Jurkat, Clone E6-1 (cell line): ENCODE measurements at places on chromosomes 6 and 20.

DNA sequence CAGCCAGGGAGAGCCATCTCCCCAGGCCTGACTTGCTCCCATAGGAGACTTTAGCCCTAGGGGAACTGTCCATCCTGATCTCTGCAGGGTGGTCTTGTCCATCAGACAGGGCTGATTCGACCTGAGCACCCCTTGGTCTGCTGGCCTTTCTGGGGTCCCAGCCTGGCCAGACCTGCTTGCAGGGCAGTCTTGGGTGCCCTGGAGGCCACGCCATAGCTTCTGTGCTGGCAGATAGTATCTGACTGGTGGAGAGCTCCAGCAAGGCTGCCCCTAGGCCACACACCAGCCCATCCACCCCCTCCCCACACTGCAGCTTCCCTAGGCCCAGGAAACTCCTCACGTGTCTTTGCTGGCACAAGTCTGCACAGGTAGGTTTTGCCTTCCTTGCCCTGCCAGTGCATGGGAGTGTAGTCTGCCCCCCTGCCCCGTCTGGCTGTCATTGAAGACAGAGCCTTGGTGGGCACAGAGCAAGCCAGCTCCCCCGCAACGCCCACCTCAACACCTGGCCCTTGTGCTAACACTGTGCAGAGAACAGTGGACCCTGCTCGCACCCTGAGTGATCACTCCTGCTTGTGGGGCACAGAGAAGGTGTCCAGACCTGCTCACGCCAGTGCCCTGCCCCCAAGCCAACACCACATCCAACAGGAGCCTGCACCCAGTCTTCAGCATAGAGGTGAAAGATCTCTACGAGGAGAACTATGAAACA is 32.4 kb downstream of the CCN2 start:
- no peak for DNase-seq

DNA sequence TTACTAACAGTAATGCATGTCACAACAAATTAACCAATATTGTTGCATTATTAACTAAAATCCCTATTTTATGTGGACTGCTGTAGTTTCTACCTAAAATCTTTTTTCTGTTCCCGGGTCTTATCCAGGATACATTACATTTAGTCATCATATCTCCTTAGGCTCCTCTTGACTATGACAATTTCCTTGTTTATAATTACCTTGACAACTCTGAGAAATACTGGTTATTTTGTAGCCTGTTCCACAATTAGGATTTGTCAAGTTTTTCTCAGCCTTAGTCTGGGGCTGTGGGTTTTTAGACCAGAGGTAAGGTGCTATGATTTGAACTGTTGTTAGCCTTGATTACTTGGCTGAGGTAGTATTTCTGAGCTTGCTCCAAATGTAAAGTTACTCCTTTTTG is 3.7 kb downstream of the FBXO5 start:
- DNase-seq = no peak

DNA sequence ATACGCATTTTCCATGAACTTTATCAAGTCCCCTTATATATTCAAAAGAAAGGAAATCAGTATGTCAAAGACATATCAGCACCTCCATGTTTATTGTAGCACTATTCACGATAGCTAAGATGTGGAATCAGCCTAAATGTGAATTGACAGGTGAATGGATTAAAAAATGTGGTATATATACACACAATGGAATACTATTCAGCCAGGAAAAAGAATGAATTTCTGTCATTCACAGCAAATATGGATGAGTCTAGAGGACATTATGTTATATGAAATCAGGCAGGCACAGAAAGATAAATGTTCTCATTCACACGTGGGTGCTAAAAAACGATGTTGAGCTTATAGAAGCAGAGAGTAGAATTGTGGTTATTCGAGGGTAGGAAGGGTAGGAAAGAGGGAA is 5.3 kb downstream of the FIG4 start:
- DNase-seq = no peak

DNA sequence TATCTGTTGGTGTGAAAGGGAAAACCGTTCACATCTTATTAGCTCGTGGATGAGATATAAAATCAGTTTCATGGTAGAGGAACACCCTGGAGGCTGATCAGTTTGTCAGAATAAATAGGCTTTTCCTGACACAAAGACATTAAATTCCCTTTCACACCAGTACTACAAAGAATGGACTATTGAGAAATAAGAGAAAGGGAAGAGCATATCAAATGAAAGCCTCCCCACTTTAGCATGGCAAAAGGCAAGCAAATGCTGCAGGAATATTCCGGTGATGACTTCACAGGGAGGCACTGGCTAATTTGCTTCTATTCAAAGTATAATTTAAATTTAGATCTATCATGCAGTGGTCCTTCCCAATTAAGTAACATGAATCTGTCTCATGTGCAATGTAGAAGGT is 115.9 kb upstream of the AGPAT4 start:
- no peak for DNase-seq

DNA sequence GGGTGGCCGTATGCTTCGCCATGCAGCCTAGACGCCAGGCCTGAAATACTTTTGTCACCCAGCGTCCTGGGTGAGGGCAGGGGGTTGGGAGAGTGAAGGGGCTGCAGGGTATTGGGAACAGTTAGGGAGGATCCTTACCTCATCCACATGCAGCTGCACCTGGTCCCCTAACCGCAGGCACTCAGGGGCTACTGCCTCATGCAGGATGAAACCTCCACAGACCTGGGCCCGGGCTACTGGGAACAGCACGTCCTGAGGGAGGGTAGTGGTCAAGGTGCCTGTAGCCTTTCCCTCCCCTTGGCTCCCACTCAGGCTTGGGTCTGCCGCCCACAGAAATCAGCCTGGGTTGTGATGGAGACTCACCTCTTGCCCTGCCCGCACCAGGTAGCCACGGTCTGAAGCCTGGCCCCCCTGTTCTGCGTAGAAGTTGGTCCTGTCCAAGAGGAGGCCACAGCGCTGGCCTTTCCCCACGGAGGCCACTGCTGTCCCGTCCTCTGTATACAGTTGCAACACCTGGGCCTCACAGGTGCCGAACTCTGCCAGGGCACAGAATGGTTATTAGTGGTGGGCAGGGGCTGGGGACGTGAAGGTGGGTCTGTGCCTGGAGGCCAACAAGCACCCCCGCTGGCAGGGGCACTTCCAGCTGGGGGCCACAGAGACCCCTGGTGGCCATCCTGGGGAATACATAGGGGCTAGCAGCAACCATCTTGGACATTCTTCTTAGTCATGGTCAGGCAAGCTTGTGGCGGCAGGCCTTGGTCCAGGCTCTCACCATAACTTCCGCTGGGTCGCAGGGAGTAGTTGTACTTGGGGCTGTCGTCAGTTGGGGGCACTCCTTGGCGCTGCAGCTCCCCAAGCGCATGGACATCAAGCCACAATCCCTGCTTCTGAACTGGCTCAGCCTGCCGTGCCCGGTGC is 8.6 kb downstream of the AARS2 start:
- peak; percentile 7 for DNase-seq

- no peak for DNase-seq
These were observed 492.4 kb downstream of the PKHD1 start for GRCh38 chr6:51594981-51595380.

DNA sequence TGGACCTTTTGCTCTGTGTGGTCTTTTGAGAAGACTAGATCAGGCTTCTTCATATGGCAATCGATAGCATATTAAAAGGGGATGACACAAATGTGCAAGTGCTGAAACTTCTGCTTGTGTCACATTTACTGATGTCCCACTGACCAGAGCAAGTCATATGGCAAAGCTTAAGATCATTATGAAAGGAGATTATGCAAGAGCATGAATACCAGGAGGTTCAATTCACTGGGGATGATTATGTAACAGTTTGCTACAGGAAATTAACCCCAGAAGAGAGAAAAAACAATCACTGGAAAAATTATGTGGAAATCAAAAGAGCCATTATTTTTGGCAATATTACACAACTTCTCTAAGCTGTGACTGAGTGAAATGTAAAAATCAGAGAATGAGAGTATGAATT is 13.7 kb upstream of the PRDM13 start:
- DNase-seq = no peak

- no peak for DNase-seq
These were observed 20.0 kb upstream of the SPO11 start for GRCh38 chr20:57309544-57310115.

DNA sequence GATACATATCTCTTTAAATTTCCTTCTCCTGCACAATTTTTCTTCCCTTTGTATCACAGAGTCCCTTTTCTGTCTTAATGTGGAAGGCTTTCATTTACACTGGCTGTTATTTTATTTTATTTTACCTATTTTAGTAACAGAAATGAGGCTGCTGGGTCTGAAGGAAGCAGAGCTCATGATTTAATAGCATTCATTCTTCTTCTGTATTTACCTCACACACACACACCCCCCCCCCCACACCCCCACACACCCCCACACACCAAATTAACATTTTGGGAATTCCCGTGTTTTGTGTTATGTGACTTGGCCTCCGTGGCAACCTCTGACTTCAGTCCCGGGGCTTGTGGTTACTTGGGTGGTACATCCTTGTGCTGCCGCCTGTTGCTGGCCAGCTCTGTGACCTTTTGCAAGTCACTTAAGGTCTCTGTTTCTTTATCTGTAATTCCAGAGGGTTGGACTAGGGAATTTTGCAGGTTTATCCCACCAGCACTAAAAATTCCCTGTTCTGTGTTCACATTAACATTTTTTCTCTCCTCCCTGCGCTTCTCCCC is 108.8 kb downstream of the TIAM2 start:
- DNase-seq = no peak

DNA sequence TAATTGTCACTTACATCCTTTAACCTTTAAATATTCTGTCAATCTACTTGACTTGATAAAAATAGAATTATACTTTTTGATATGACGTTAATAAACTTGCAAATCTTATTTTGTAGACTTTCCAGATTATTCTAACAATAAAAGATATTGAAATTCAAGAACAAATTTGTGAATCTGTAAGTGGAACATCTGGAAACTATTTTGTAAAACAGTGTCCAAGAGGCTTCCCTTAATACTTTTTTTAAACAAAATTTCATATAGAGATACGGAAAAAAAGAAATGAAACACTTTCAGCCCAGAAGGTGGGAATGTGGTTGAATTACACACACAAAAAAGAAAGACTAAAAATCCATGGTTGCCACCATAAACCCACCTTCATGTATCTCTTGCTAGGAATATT is 174.4 kb downstream of the COL19A1 start:
- no peak for DNase-seq

DNA sequence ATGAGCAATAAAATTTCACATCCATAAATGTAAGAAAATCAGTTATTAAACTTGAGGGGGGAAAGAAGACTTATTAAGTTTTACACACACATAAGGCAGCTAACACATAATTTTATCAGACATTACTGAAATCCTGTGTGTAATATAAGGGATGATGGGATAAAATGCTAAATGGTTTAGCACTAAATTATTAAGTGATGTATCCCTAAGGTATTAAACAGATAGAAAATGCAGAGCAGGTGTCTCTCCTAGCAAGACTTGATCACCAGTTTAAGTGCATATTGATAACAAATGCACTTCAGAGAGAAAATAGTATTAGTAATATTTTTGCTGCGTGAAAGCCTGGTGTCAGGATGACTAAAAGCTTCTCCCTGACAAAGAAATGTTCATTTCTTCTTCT is 172.8 kb upstream of the ZFP64 start:
- DNase-seq = no peak

- no peak for DNase-seq
These were observed 78.8 kb upstream of the HMGN3 start for GRCh38 chr6:79313254-79313653.

DNA sequence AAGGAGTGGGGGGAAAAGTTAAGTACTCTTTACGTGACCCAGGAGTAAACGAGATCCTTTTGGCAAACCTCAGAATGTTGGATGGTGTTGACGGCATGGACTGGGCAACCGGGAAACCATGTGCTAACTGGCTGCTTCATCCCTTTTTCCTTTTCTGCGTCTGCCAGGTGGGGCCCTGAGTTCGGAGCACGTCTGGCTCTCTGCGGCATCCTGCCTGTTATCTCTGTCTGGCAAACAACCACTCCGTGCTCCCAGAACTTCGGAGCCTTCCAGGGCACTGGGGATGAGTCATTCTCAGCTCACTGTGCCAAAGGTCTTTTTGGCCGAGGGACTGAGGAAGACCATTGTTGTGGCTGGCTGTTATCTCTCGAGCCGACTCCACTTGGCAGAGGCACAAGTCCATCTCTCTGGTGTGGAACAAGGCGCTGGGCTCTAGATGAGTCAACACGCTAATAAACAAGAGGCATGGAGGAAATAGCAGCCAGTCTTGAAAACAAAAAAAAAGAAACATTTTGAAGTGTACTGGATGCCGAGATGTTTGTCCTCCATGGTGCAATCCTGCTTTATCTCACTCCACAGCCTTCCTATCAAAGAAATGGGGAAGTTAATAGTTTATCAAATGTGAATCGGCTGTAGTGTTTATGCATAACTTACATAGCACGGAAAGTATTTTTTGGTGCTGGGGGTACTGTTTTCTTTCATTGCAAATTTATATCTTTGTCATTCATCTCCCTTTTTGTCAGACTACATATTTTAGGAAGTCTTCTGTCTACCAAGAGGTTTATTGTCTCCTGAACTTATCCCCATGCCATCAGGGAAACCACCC is 64.6 kb upstream of the TXNDC5 start:
- DNase-seq = no peak

DNA sequence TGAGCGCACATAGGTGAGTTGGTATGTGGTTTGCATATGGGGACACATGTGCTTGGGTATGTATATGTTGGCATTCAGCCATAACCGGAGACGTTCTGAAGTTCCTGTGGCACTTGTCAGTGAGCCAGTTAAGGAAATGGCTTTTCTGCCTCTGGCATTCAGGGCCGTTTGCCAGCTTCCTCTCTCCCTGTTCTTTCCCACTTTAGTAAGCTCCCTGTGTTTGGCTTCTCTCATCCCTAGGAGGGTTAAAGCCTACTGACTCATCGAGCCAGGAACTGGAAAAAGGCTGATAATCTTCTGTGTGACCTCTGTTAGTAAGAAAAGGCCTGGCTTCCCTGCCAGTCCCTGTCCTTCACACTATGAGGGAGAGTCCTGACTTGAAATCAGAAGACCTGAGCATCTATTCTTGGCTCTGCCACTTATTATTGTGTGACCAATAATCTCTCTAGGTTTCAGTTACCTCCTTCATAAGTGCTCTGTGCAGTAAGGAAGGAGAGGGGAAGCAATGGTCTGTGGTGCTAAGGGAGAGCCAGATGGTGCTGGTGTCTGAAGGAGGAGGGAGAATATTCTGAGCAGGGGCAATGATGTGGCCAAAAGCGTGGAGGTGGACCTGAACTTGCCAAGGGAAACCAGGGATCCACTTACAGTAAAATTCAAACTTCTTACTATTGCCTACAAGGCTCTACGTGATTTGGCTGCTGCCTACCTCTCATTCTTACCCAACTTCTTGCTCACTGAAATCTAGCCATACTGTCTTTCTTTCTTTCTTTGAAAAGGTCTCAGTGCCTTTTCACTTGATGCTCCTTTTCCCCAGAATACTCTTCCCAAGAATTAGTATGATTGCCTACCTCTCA is 31.4 kb downstream of the ACSS2 start:
- DNase-seq = peak; percentile 83

- DNase-seq = no peak
These were observed 695.2 kb downstream of the QKI start for GRCh38 chr6:164109770-164110140.

DNA sequence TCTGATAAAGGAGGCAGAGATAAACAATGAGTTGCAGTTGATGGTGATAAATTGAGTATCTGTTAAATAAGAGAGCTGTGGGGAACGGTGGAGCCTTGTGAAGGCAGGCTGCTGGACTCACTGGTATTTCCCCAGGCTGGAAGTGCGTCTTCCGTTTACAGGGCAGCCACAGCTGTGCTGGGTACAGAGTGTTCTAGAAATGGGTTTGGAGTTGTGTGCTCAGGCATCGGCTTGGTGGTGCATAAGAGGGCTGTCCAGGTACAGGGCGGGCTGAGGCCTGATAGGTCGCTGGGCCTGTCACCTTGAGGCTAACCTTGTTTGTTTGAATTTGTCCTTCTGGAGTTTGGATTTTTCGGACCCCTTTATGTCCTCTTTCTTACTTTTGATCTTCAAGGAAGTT is 39.3 kb downstream of the ARID1B start:
- DNase-seq = no peak
